Activated CD8-positive, alpha-beta T cell treated with anti-CD3 and anti-CD28 coated beads for 36 hours (primary cell): ENCODE measurements at places on chromosomes 2 and 18. TPM values are rescaled to one million over a fixed set of nuclear protein-coding genes. Genes with fewer than 3 reads are reported as not detected.
A peak's percentile ranks its signal among the peaks of the same experiment; 100 is the strongest.

GRCh38 chr2:109205447-109205846 lies 76.4 kb downstream of the SH3RF3 start:
- H3K4me1 ChIP-seq: peaks cover 12% of the 10 kb centered on the region
- peaks cover 7% of the 10 kb centered on the region for H3K27me3 ChIP-seq

The MZT2B gene
- 390 TPM for total RNA-seq

GRCh38 chr2:230124757-230125431 lies 56.2 kb upstream of the SLC16A14 start:
- no peaks in the 10 kb centered on the region for H3K27me3 ChIP-seq
- peak; percentile 27 for DNase-seq
- no peaks in the 10 kb centered on the region for H3K36me3 ChIP-seq

The C2orf81 gene
- total RNA-seq: 3.9 TPM

The ABCB11 gene
- total RNA-seq: not detected

DNA sequence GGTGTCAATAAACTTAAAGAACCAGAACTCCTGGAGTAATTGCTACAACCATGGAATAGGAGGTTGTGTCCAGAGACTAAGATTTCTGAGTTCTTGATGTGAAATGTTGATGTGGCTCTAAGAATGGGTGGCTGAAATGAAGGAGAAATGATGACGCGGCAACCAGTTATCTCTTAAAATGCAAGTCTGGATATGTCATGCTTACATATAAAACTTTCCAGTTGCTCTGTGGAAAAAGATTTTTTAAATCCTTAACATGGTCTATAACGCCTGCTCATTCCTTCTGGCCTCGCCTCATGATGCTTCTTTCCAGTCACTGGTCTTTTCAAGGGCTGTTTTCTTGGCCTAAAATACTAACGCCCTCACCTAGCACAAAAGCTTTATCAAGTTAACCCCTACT lies 23.5 kb upstream of the MYO1B start:
- H3K27me3 ChIP-seq: no peaks in the 10 kb centered on the region
- peaks cover 29% of the 10 kb centered on the region for H3K4me1 ChIP-seq
- DNase-seq: no peak
- H3K4me3 ChIP-seq: no peak overlapping the region

The OXER1 gene
- total RNA-seq: not detected

The MEP1B gene
- not detected for total RNA-seq

DNA sequence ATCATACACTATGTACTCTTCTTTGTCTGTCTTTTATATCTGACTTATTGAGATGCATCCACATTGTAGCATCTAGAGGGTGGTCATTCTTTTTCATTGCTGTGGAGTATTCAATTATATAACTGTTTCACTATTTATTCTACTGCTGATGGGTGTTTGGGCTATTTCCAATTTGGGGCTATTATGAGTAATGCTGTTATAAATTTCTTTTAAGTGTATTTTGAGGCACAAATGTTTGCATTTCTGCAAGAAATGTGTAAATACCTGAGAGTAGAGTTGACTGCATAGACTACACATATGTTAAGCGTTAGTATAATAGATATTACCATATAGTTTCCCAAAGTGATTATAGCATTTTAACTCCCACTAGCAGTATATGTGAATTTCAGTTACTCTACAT lies 26.9 kb upstream of the PPP1R1C start:
- no peak for DNase-seq
- H3K36me3 ChIP-seq: no peaks in the 10 kb centered on the region
- H3K4me1 ChIP-seq: peaks cover 4% of the 10 kb centered on the region
- peaks cover 6% of the 10 kb centered on the region for H3K27me3 ChIP-seq
- no peak overlapping the region for H3K27ac ChIP-seq
- H3K4me3 ChIP-seq: no peak overlapping the region
